Upper lobe of right lung (tissue), 1 donor: ENCODE measurements at places on chromosomes 4 and X.

DNA sequence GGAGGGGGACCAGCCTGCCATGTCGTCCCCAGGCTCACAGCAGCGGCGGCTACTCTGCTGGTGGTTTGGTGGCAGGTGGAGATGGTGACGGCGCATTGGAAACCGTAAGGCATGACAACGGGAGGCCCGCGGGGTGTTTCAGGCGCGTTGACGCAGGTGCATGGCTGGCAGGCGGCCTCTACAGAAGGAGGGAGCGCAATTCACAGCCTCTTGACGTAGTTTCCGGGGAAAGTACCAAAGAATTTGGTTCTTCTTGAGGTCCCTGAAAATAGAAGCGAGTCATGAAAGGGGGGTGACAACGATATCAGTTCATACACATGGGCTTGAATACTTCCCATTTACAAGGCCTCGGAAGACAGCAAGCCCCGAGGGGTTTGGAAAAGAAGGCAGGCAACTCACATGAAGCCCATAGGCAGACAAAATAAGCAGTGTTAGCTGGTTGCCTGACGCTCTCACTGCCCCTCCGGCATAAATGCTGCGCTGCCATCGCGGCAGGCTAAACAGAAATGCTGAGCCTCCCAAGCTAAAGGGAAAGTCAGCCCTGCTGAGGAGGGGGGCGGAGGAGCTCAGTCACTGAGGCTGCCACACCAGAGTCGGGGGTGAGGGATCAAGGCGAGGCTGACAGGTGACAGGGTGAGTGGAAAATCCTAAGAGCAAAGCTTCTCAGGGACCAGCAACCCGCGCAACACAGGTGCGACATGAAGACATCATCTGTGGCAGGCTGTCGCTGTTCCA, 52.3 kb upstream of the PDLIM3 start:
- DNase-seq, result no peak

GRCh38 chrX:24777660-24778059, 83.9 kb downstream of the POLA1 start:
- no peak for DNase-seq

DNA sequence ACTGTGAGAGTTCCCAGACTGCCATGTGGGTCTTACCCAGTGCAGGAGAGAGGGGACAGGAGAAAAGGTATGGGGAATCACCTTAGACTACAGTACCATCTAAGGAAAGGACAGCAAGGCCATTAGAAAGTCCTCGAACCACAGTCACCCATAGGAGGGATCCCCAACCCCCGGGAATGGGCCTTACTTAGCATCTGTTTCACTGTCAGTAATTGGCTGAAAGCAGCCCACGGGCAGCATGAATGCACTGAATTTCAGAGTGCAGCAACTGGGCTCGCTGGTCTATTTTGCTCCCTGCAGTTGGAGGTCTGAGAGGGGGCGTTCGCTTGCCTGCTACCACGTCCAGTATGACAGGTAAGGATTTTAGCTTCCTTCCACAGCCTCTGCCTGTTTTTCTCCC, 50.4 kb upstream of the KLHL8 start:
- DNase-seq, result no peak

DNA sequence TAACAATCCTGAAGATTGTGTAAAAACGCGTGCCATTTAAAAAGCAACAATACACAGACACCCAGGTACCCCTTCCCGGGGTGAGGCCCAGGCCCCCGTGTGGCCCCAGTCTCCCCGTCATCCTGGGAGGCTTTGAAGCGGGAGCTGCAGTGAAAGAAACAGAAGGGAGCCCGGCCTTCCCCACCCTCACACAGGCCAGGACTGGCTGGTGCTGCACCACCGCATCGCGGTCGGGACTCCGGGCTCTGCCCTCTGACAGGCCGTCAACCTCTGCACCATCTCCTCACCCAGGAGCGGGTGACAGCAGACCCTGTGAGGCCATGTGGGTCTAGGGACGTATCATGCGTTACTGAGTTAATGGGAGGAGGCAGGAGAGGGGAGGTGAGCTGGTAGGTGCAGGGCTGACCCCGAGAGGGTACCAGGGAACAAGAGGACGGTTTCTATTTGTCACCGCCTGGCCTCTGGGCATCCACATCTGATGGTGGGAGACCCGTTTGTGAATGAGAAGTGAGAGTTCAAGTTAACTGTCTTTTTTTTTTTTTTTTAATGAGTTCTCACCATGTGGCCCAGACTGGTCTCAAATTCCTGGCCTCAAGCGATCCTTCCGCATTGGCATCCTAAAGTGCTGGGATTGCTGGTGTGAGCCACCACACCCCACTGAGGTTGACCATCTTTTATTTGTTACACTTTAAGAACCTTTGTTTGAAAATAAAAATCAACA, 27.3 kb downstream of the PIGG start:
- no peak for DNase-seq

GRCh38 chrX:42176789-42177188, 253.4 kb upstream of the CASK start:
- no peak for DNase-seq

- DNase-seq, result no peak
These were observed 4.0 kb downstream of the TCEAL8 start for GRCh38 chrX:103250977-103251376.

GRCh38 chrX:17380221-17380620, 5.2 kb downstream of the NHS start:
- DNase-seq, result no peak

GRCh38 chr4:106329041-106329618, 12.8 kb downstream of the AIMP1 start:
- DNase-seq, result no peak

DNA sequence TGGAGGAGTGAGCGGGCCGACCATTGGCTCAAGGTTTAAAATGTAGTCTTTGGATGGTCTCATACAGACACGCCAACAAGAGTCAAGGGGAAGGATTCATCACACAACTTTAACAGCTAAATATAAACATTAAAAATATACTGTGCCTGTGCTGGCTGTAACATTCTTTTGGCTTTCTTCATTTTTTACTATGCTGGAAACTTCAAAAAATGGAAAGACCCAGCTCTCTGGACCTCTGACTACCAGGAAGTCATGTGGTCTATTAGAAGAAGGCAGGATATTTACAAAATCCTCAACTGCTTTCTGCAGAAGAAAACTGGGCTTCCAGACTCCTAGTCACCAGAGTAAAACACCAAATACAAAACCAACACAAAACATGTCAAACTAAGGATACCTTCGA, 49.8 kb upstream of the KLF3 start:
- DNase-seq, result no peak

- DNase-seq, result no peak
These were observed 56.1 kb downstream of the CNGA2 start for GRCh38 chrX:151790481-151791160.

GRCh38 chr4:66568431-66568830, 898.1 kb upstream of the EPHA5 start:
- DNase-seq, result no peak

DNA sequence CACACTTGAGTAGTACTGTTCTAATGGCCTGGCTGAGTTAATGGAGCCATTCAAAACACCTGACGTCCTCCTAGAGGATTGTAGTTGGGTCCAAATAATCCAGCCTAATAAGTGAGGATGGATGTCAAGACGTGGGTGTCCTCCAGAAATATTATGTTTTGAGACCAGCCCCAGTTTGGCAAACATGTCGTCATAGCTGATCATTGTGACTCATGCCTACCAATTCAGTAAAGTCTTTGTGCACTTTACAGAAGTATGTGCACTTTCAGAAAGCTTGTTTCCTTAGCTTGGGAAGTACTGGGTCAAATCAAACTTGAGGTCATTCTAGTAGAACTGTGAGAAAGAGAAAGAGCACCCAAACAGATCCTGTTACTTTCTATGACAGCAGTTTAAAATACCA, 37.6 kb upstream of the GLRA2 start:
- no peak for DNase-seq

- no peak for DNase-seq
These were observed 205.7 kb downstream of the SOX3 start for GRCh38 chrX:140298960-140299825.

DNA sequence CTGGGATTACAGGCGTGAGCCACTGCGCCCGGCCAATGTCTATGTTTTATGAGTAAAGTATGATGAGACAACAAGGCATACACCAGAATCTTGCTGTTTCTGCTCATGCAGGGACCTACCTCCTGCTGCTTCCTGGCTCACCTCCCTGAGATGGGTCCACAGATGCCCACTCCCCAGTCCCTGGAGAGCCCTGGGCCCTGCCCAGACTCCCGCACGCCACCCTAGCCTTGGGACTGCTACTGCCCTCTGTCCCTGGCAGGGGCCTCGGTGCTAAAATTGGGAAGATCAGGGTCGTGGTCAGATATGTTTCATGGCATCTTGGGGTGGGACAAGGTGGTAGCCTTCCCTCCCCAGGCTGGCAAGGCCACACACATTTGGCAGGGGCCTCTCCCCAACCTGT, 84.3 kb upstream of the BCOR start:
- DNase-seq, result no peak

DNA sequence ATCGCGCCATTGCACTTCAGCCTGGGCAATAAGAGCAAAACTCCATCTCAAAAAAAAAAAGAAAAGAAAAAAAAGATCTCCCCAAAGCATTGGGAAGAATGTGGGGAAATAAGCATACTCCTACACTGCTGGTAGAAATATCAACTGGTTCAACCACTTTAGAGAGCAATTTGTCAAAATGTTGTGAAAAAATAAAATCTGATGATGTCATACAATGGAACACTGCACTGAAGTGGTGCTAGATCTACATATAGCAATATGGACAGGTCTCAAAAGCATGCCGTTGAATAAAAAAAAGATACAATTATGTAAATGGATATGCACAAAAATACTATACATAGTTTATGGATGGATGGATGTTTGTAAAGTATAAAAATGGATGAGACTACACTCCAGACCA, 18.3 kb upstream of the HUWE1 start:
- no peak for DNase-seq

DNA sequence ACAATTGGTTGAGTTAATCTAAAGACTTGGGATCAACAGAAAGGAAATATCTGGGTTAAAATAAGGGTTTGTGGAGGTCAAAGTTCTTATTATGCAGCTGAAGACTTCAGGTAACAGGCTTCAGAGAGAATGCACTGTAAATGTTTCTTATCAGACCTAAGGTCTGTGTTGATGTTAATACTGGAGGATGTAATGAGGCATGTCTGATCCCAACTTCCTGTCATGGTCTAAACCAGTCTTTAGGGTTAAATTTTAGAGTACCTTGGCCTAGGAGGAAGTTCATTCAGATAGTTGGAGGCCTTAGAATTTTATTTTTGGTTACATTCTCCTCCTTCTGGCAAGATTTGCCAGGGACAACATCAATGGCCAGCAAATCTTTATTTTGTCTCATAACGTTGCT, 72.1 kb upstream of the GC start:
- no peak for DNase-seq

DNA sequence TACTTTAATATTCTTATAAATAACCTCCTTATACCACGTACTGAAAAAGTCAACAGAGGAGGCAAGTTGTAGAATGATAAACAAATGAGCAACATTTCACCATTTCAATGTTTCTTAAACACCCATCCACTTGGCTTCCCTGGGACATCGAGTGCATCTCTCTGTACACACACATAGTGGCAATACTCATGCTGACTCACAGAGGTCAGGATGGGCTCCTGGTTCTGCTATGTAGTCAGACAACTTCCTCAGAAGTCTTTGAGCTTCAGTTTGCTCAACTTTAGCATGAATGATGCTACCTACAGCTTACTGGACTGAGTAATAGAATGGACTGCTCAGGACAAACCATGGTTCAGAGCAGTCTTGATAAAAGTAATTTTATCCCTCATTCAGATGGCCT, 56.9 kb downstream of the MAD2L1 start:
- no peak for DNase-seq

DNA sequence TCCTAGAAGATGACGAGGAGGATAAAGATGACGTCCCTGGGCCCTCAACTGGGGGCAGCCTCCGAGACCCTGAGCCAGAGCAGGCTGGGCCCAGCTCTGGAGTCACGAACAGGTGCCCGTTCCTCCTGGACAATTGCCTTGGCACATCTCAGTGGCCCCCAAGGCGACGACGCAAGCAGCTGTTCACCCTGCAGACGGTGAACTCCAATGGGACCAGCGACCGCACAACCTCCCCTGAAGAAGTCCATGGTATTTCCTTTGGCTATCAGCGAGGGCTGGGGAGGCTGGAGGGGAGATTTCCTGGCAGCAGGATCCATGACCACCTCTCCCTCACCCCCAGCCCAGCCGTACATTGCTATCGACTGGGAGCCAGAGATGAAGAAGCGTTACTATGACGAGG, 11.9 kb downstream of the USP11 start:
- no peak for DNase-seq

DNA sequence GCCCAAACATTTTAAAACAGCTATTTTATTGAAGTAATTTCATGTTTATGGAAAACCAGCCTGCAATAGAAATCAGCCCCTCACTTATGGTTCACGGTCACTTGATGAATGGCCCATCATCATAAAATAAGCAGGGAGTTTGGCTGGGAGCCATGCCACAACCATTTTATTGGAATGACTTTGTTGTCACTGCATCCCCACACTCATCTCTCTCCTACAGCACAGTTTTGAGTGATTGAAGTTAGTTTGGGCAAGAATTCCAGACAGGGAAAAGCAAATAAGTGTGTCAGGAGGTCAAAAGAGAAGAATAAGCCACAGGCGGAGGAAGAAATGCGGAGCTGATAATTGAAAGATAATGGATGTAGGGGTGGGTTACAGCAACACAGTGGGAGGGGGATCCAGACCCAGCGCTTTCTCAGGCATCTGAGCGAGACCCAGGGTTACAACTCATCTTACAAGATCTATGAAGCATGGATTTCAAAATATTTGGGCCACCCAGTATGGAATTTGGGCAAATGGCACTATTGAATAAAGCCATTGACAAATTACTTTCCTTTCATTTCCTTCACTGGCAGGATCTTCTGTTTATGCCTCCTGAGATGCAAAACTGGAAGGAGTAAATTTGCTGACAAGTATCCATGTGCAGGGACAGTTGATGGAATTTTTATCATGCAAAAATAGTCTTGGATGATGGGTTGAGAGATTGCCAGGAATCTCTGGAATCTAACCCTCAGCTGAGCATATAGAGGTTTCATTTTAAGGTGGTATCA, 100.8 kb downstream of the SHROOM3 start:
- DNase-seq, result no peak

DNA sequence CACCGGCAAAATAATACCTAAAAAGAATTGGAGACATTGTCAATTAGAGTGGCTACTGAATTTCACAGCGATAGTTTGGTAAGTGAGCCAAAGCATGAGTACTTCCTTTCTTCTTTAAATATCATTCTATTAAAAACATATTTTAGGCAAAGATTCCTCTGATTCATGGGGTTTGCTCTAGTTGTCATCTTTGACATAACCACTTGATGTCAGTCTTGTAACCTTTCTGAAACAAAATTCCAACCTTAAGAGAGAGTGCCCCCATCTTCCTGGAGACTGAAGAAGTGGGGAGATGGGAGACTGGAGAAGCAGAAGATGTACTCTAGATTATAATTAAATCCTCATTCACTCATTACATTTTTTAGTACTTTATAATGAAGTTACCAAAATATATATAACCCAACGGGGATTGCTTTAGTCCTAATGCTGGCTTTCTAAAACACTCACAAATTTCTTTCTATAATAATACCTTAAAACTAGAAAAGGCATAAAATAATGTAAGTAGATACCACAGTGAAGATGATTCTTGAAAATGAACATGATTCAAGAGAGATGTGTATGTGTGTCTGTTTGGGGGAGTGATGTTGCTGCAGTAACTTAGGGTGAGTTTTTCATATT, 96.4 kb downstream of the EMCN start:
- no peak for DNase-seq

- no peak for DNase-seq
These were observed 40.5 kb downstream of the ATG4A start for GRCh38 chrX:108132034-108132433.
